ENCODE measurements at places on chromosomes 7 and 10. TPM values are rescaled to one million over a fixed set of nuclear protein-coding genes. Genes with fewer than 3 reads are reported as not detected.
A peak's percentile ranks its signal among the peaks of the same experiment; 100 is the strongest.

Gene HK1
- total RNA-seq: 170 TPM

DNA sequence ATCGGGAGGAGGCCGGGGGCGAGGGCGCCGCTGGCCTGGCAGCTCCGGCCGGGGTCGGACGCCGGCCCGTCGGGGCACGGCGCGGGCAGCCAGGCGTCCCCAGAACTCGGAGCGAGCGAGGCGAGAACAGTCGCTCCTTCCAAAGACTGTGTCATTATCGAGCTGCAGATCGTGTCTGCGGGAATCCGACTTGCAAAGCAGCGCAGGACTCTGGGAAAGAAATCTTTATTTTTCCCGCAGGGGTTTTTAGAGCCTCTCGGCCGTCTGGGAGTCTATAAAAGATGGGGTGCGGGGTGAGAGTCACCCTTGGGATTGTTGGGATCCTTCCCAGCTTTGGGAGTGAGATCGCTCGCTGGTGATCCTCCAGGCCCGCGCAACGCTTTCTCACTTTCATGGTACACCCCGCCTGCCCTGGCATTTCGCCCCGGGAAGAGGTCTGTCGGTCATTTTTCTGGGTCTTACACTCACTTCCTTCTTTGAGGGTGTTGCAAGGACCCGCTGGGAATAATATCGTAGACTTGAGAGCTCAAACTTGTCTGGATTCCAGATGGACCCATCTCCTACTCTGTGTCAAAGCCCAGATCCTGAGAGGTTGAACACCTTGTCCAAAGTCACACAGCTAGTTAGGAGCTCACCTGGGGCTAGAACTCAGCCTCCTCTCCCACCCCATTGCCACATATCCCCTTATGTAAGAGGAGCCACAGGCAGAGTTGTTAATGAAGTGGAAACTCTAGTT is 1.0 kb downstream of the UBTD1 start:
- DNase-seq: peak; percentile 25

Gene LRRC27
- total RNA-seq: 6.9 TPM

Gene DYNC1I1
- total RNA-seq: not detected

Gene PWWP2B
- total RNA-seq: 39.4 TPM

DNA sequence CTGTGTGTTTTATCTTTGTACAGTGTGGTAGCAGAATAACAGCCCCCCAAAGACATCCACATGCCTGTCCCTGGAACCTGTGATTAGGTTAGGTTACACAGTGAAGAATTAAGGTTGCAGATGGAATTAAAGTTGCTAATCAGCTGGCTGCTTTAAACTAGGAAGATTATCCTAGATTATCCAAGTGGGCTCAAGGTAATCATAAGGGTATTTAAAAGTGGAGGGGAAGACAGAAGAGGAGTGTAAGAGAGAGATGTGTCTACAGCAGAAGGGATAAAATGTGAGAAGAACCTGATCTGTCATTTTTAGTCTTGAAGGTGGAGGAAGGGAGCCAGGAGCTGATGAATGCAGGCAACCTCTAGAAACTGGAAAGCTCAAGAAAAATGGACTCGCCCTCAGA is 117.6 kb downstream of the ARHGAP22 start:
- no peak for DNase-seq

- DNase-seq: no peak
These were observed 3.7 kb upstream of the CYP3A43 start for GRCh38 chr7:99824091-99824490.

DNA sequence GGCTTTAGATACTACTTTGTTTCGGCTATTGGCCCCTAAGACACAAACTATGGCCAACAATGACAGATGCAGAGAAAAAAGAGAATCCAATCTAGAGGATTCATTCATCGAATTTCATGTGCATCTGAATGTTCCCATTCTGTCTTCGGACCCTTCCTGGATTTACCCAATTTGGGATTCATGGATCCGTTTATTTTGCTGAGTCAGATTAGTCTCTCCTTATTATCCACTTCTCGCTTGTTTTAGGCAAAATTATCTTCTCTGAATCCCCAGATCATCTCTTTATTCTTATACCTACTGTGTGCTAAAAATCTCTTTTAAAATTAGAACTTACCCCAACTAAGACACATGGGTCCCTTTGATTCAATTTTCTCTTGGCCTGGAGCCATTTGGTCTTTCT is 6.5 kb downstream of the TRPV6 start:
- DNase-seq: no peak

- DNase-seq: no peak
These were observed 221.2 kb downstream of the CELF2 start for GRCh38 chr10:11238893-11239292.

DNA sequence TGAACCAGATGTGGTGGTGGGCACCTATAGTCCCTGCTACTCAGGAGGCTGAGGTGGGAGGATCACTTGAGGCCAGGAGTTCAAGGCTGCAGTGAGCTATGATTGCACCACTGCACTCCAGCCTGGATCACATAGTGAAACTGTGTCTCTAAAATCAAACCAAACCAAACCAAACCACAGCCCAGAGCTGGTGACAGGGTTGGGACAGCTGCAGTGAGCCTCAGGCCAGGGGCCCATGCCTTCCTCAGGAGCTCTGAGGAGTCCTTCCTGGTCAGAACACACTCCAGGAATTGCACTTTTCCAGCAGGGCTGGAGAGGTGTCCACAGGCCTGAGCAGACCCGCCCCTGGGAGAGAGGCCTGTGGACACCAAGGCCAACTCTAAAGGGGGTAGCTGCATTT is 32.5 kb upstream of the OCM2 start:
- no peak for DNase-seq

All from bronchial epithelial cell (primary cell).